SJCRH30 (cell line): ENCODE measurements at places on chromosomes 11 and 22. TPM values are rescaled to one million over a fixed set of nuclear protein-coding genes. Genes with fewer than 3 reads are reported as not detected.

- no peak for DNase-seq
- H3K36me3 ChIP-seq: no peaks in the 10 kb centered on the region
- no peaks in the 10 kb centered on the region for H3K27me3 ChIP-seq
- H3K4me3 ChIP-seq: no peak overlapping the region
Observed at GRCh38 chr11:127598476-127598875, 597.9 kb upstream of the KIRREL3 start.

The TEX12 gene
- total RNA-seq: 0.28 TPM in 1 of 2 replicates, not detected in the other

DNA sequence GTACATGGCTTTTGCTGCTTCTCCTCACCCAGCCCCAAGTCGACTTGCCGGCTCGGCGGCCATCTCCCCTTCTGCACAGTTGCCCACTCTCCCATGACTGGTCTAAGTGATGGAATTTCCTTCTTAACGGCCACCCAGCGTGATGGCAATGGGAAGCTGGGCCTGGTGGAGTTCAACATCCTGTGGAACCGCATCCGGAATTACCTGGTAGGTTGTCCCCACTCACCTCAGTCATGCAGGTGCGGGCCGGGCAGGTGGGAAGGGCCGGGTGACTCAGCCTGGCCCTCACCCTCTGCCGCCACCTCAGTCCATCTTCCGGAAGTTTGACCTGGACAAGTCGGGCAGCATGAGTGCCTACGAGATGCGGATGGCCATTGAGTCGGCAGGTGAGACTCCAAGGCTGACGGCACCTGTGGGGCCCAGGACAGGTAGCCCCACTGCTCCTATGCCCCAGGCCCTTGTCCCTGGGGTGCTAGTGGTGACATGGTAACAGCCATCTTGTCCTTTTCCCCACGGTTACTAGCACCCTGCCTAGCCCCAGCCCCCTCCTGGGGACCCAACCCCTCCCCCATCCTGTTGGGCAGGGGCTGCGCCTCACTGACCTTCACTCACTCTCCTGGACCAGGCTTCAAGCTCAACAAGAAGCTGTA is 28.1 kb downstream of the CAPN1 start:
- no peak for DNase-seq
- no peak overlapping the region for H3K4me3 ChIP-seq
- no peaks in the 10 kb centered on the region; the same call in 1 of the 2 replicates for H3K36me3 ChIP-seq
- no peaks in the 10 kb centered on the region for H3K4me1 ChIP-seq
- H3K27ac ChIP-seq: no peak overlapping the region

GRCh38 chr11:1881442-1882264 is 10.0 kb downstream of the PRR33 start:
- H3K27me3 ChIP-seq: no peaks in the 10 kb centered on the region
- DNase-seq: peak; percentile 50
- H3K4me1 ChIP-seq: peaks cover 23% of the 10 kb centered on the region
- H3K27ac ChIP-seq: peak overlapping the region; percentile 11; the same call in 1 of the 2 replicates
- no peak overlapping the region for H3K4me3 ChIP-seq

The DNAJB7 gene
- total RNA-seq: not detected in 2 replicates

- no peak for DNase-seq
- H3K36me3 ChIP-seq: no peaks in the 10 kb centered on the region
- H3K27ac ChIP-seq: no peak overlapping the region
- no peaks in the 10 kb centered on the region for H3K4me1 ChIP-seq
- no peak overlapping the region for H3K4me3 ChIP-seq
Observed at GRCh38 chr11:35347921-35348331, 71.4 kb downstream of the SLC1A2 start.

- H3K27ac ChIP-seq: no peak overlapping the region
- no peaks in the 10 kb centered on the region for H3K27me3 ChIP-seq
- no peaks in the 10 kb centered on the region for H3K4me1 ChIP-seq
- no peak for DNase-seq
Observed at GRCh38 chr11:72744474-72744873, 7.7 kb downstream of the ARAP1 start.

GRCh38 chr22:39256979-39257378 is 12.2 kb upstream of the PDGFB start:
- H3K4me3 ChIP-seq: no peak overlapping the region
- H3K27me3 ChIP-seq: no peaks in the 10 kb centered on the region; the same call in 1 of the 2 replicates
- H3K27ac ChIP-seq: no peak overlapping the region
- H3K36me3 ChIP-seq: no peaks in the 10 kb centered on the region
- no peak for DNase-seq

DNA sequence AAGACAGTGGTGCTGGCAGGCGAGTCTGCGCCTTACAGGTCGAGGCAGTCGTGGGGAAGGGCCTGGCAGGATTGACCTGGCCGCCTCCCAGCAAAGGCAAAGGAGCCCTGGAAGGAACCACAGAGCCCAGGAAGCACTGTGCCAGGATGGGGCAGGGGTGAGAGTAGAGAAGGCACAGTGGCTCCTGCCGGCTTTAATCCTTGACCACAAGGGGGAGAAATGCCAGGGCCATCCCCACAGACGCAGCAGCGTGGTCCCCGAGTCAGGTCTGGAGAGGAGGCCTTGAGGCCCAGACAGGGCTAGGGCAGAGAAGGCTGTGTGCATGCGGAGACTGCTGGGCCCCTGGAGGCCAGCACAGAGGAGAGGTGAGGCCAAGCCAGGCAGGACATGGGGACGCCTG is 9.9 kb upstream of the NDUFS8 start:
- H3K4me1 ChIP-seq: peaks cover 4% of the 10 kb centered on the region; the same call in 1 of the 2 replicates
- no peak for DNase-seq
- H3K27ac ChIP-seq: no peak overlapping the region
- H3K36me3 ChIP-seq: no peaks in the 10 kb centered on the region

- peaks cover 24% of the 10 kb centered on the region for H3K36me3 ChIP-seq
- no peak overlapping the region for H3K27ac ChIP-seq
- H3K4me1 ChIP-seq: peaks cover 8% of the 10 kb centered on the region; the same call in 1 of the 2 replicates
- no peak overlapping the region for H3K4me3 ChIP-seq
Observed at GRCh38 chr11:116786326-116786725, 1.5 kb downstream of the ZPR1 start.

GRCh38 chr11:74697722-74698121 is 33.5 kb downstream of the CHRDL2 start:
- no peaks in the 10 kb centered on the region for H3K36me3 ChIP-seq
- H3K27ac ChIP-seq: no peak overlapping the region
- H3K4me1 ChIP-seq: no peaks in the 10 kb centered on the region; the same call in 1 of the 2 replicates
- no peak for DNase-seq
- no peaks in the 10 kb centered on the region for H3K27me3 ChIP-seq

The RHOG gene
- 15.5 and 17.4 TPM in 2 replicates for total RNA-seq

DNA sequence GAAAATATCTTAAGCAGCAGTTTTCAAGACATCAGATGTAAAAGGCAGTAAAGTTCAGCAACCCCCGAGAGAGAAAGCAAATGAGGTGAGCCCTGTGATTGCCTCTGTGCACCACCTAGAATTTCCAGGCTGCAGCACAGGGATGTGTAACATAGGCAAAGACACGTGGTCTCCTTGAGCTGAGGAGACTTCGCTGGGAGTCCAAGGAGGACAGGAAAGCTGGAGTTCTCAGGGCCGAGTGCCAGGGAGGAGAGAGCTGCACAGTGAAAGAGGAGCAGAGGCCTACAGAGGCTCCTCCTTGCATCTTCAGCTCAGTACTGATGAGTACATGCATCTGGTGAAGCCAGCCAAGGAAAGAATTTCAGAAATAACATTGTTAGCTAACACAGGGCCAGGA is 17.6 kb upstream of the TOLLIP start:
- DNase-seq: no peak
- no peaks in the 10 kb centered on the region for H3K4me1 ChIP-seq
- H3K36me3 ChIP-seq: no peaks in the 10 kb centered on the region
- no peaks in the 10 kb centered on the region for H3K27me3 ChIP-seq

DNA sequence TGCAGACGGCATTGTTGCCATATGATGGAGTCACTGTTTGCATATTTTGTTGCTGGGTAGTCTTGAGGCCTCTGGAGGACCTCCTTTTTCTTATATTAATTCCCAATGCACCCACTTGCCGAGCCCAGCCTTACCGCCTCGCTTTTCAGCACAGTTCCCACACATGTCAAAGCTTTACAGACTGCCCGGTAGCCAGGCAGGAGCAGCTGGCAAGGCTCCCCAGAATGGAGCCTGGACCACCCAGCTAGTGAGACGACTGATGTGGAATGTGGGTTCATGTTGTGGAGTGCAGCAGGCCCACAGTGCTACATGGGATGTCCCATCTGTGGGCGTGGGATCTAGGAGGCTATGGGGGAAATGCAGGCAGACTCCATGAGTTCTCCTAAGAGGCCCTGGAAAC is 99.4 kb upstream of the MTMR2 start:
- H3K36me3 ChIP-seq: no peaks in the 10 kb centered on the region
- peak; percentile 87 for DNase-seq
- peak overlapping the region; percentile 56 for H3K27ac ChIP-seq

DNA sequence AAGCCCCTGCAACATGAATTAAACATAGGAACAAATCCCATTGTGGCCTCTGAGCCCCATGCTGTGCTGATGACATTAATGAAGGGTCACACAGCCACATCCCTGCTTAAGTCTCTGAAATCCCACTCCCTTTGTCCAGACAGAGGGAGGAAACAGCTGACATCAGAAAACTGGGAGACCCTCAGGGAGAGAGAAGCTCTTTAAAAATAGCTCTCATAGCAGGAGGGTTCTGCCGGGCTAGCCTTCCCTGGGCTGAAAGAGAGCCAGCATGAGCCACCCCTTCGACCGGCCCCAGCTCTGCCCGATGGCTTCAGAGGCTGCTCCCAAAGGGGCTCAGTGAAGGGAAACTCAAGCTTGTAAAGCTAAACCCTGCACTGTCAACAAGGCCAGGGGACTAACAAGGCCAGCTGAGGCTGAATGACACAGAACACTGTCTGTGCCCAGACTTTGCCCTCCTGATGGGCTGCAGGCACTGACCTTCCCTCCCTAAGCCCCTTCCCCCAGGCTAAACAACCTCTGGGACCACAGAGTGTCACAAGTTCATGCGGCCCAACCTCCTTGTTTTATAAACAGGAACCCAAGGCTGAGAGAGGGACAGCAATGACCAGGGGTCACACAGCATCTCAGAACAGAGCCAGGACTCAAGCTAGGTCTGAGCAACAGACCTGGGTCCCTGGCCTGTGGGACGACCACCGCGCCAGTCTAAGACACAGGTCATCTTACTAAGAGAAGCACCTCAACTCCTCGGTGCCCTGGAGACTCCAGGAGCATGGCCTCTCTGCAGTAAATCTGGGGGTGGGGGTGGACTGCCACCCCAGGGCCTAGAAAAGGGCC is 163.8 kb downstream of the CHST1 start:
- no peak overlapping the region for H3K27ac ChIP-seq
- H3K27me3 ChIP-seq: peaks cover 11% of the 10 kb centered on the region; the same call in 1 of the 2 replicates
- no peaks in the 10 kb centered on the region for H3K36me3 ChIP-seq
- no peaks in the 10 kb centered on the region for H3K4me1 ChIP-seq

The NLRP6 gene
- not detected in 2 replicates for total RNA-seq

The MMP10 gene
- not detected in 2 replicates for total RNA-seq

DNA sequence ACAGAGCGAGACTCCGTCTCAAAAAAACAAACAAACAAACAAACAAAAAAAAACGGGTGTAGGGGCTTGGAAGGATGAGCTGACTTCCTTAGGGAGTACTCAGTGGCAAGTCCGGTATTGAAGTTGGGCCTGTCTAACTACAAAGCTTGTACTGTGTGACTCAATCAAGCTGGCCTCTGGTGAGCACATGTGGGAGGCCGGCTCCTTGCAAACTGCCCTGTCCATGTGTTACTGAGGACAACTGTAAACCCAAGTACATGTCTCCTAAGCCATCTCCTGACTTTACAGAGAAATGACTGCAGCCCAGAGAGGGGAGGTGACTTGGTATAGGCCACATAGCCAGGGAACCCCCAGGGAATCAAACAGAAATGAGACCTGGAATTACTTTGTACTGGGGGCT is 11.6 kb downstream of the RIBC2 start:
- no peak overlapping the region for H3K4me3 ChIP-seq
- no peaks in the 10 kb centered on the region; the same call in 1 of the 2 replicates for H3K4me1 ChIP-seq
- no peak for DNase-seq

The TMEM191C gene
- total RNA-seq: 0.18 and 0.67 TPM in 2 replicates

DNA sequence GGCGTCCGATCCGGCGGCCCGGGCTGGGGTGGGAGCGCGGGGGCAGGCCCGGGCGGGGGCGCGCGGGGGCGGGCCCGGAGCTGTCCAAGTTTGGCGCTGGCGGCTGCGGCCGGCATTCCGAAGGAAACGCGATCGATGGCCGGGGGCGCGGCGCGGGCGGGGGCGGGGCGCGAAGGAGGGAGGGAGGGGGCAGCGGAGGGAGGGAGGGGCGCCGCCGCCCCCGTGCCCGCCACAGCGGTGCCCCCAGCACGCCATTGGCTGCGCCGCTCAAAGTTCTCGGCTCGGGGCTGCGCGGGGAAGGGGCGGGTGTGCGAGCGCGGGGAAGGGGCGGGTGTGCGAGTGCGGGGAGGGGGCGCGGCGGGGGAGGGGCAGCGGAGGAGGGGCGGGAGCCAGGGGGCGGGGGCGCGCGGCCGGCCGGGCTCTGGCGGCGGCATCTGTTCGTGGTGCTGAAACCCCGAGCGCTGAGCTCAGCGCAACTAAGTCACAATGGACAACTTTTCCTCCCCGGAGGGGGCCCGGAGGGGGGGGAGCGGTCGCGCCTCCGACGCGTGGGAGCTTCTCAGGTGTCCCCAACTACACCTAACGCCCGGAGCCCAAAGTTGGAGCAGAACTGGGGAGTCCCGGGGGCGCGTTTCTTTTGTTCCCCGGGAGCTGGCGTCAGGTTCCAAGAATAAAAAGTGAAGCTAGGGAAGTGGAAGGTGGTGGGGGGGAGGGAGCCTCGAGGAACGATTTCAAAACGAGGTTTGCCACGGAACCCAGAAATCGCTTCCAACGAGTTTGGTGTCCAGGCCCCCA is 2.2 kb downstream of the PHF21B start:
- no peaks in the 10 kb centered on the region for H3K36me3 ChIP-seq
- no peak overlapping the region for H3K4me3 ChIP-seq
- H3K4me1 ChIP-seq: no peaks in the 10 kb centered on the region
- no peak overlapping the region for H3K27ac ChIP-seq

- no peak overlapping the region for H3K4me3 ChIP-seq
- H3K36me3 ChIP-seq: no peaks in the 10 kb centered on the region
- H3K4me1 ChIP-seq: no peaks in the 10 kb centered on the region
- H3K27ac ChIP-seq: no peak overlapping the region
- no peak for DNase-seq
Observed at GRCh38 chr11:125157118-125157733, 7.3 kb upstream of the PKNOX2 start.

DNA sequence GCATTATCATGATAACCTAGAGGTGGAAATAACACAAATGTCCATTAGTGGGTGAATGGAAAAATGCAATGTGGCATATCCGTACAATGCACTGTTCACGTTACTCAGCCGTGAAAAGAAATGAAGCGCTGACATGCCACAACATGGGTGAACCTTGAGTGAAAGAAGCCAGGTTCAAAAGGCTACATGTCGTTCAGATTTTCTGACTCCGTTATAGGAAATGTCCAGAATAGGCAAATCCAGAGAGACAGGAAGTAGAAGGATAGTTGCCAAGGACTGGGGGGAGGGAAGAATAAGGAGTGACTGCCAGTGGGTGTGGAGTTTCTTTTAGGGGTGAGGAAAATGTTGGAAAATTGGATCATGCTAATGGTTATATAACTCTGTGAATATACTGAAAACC is 133.8 kb downstream of the ATXN10 start:
- no peaks in the 10 kb centered on the region for H3K27me3 ChIP-seq
- peak overlapping the region; percentile 46 for H3K27ac ChIP-seq
- no peak for DNase-seq
- H3K4me1 ChIP-seq: peaks cover 33% of the 10 kb centered on the region
- H3K36me3 ChIP-seq: peaks cover 2% of the 10 kb centered on the region; the same call in 1 of the 2 replicates
- no peak overlapping the region for H3K4me3 ChIP-seq
